ENCODE measurements at places on chromosomes 4 and X. TPM values are rescaled to one million over a fixed set of nuclear protein-coding genes. Genes with fewer than 3 reads are reported as not detected.

DNA sequence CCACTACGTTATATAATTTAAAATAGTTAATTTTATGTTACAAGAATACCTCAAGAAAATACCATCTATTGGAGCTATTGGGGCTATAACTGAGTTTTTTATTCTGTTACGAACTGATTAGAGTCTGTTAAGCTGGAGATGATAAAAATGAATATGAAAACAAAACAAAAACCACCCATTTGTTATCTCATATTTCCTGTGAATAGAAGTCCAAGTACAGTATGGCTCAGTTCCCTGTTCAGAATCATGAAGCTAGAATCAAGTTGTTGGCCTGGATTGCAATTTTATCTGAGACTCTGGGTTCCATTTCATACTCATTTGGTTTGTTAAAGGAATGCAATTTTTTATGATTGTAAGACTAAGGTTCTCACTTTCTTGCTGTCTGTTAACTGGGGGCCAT, 319.1 kb upstream of the PCDH18 start:
- DNase-seq = no peak

GRCh38 chrX:2765549-2765830, 13.7 kb downstream of the XG start:
- DNase-seq = no peak

GRCh38 chrX:35726176-35726575, 72.0 kb upstream of the MAGEB16 start:
- no peak for DNase-seq

GRCh38 chrX:41491267-41492004, 44.3 kb downstream of the NYX start:
- no peak for DNase-seq

- DNase-seq = no peak
Observed at GRCh38 chrX:6041630-6042029, 187.0 kb downstream of the NLGN4X start.

DNA sequence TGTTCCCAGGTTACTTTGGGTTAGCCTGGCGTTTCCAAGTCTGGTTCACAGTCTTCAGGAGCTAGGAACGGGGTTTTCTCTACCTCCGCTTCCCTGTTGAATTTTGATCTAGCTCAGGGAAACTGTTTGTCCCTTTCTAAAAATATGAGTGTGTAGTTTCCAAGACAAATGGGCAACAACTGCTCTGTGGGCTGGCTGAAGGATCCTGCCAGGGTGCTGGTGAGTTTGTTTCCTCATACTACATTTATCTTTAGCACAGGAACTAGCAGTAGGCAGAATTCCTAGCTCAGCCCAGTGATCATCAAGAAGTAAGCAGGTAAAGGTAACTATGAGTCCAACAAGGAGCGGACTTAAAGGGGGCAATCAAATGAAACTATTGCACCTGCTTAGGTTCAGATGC, 13.3 kb upstream of the FAM47E start:
- DNase-seq = no peak

GRCh38 chrX:2703991-2704369, 12.9 kb downstream of the CD99 start:
- DNase-seq = no peak

GRCh38 chrX:53082773-53083616, 828 bp downstream of the TSPYL2 start:
- no peak for DNase-seq

DNA sequence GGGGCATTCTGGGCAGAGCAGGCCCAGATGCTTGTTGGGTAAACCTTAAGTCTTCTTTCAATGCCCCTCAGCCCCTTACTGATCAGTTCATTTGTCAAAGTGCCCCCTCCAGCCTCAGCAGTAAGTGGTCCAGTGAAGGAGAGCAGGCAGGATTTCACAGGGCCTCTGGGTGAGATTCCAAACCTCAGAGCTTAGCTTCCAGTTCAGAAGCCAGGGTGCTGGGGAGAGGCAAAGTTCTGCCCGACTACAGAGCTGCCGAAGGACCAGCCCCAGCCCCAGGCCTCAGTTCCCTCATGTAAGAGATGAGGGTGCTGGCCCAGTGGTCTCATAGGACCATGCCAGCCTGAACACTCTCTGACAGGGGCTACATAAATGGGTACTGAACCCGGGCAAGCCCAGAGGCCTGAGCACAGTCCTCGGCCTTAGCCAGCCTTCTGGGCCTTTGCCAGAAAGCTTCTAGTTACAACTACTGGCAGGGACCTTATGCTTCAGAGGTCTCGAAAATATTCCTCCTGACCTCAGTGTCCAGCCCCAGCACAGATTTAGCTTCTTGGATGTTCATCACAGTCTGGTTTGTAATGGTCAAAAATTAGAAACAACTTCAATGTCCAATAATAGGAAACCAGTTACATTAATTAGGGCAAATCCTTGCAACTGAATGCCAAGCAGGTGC, 851 bp upstream of the RIPPLY1 start:
- no peak for DNase-seq

- DNase-seq = no peak
Observed at GRCh38 chr4:127015667-127016117, 617.1 kb upstream of the INTU start.

- DNase-seq = no peak
Observed at GRCh38 chr4:75497133-75497532, 17.1 kb downstream of the RCHY1 start.

DNA sequence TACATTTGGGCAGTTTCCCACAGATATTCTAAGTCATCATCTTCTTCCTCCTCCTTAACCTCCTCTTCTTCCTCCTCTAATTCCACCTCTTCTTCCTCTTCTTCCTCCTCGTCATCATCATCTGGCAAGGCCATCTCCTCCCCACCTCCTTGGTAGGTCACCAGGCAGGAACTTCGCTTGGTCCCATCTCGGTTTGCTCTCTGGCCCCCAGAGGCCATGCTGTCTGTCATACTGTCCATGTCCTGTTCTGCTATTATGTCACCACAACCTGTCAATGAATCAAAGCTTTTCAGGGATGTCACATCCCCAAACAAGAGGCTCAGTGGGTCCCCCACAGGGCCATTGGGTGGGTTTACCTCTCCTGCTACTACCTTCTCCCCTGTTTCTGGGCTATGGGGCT, 13.5 kb downstream of the AMER1 start:
- DNase-seq = no peak

DNA sequence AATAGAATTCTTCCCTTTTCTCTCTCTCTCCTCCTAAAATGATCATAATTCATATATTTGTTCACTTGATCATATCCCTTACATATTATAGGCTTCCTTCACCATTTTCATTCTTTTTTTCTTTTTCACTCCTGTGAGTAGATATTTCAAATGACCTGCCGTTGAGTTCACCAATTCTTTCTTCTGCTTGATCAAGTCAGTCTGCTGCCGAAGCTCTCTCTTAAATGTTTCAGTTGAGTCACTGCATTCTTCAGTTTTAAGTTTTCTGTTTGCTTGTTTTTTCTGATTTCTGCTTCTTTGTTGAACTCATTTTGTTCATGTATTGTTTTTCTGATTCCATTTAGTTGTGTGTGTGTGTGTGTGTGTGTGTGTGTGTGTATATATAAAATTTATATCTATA, 354.3 kb downstream of the GPAT3 start:
- no peak for DNase-seq

DNA sequence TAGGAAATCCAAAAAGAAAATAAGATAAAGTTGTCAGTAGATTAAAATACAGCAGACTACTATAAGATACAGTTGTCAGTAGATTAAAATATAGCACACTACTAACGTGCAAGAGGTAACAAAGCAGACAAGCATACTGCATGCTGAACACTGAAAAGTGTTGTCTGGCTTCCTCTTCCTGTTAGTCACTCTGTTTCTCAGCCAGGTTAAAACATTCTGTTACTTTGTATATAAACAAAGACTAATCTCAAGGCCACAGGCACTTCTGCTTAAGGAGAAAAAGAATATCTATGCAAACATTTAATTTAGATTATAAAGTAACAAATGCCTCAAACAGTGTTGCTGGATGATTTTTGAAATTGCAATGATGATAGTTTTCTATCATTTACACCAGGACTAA, 41.0 kb upstream of the SCD5 start:
- DNase-seq = no peak

DNA sequence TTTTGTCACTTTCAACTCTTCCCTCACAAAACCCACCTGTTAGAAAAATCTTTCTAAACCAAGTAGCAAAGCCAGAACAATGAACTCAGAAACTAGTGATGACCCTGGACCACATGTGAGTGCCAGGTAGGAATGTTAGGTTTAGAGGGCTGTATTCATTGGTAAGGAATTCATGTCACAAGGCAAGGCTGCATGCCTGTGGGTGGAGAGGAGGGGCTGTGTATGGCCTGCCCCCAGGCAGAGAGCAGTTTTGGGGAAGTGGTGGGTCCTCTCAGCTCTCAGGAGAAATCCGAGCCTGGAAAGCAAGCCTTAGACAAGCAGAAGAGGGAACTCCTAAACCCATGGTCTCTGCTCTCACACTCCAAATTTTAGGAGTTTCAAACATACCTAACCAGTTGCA, 2.4 kb downstream of the RNF175 start:
- no peak for DNase-seq

GRCh38 chrX:153441296-153441695, 4.6 kb downstream of the TREX2 start:
- DNase-seq = no peak

- DNase-seq = no peak
Observed at GRCh38 chr4:26173619-26174018, 147.2 kb upstream of the RBPJ start.

PRICKLE3 gene
- polyA plus RNA-seq = 15.2 TPM

MSX1 gene
- 15.2 TPM for polyA plus RNA-seq

MAGED4 gene
- 9.3 TPM for polyA plus RNA-seq

TRIM61 gene
- polyA plus RNA-seq = 0.94 TPM

CACNA1F gene
- 0.10 TPM for polyA plus RNA-seq

TMEM144 gene
- 2.1 TPM for polyA plus RNA-seq

CPLX1 gene
- 3.6 TPM for polyA plus RNA-seq

NRK gene
- polyA plus RNA-seq = 0.34 TPM
